ENCODE measurements at places on chromosomes 5 and 9. TPM values are rescaled to one million over a fixed set of nuclear protein-coding genes. Genes with fewer than 3 reads are reported as not detected.

DNA sequence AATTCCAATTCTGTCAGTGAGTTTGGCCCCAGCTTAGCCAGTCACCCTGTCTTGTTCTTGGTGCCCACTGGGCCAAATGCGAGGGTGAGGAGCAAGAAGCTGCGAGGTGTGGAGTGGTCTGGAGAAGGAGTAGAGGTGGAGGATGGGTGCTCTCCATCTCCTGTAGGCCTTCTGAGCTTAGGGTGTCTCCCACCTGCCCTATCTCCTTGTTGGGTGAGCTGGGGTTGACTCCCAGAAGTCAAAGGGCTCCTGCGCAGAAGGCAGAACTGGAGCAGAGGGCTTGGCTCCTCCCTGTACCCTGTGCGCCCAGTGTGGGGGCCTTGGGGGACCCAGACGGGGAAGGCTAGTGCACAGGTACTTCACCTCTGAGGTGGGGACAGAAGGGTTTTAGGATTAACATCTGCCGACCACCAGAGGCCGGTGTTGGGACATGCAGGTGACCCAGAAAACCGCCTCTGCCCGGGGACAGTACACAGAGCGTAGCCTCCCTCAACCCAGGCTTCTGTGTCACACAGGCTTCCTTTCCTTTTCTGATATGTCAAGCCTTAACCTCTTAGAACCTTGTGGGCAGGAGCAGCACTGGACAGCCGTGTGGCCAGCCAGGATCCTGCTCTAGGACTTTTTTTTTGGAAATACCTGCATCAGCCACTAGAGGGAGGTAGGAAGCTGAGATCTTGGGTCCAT lies 16.9 kb downstream of the IL5 start:
- no peak for DNase-seq

The PLAC8L1 gene
- 2.7 TPM for total RNA-seq

The KIF4B gene
- not detected for total RNA-seq

DNA sequence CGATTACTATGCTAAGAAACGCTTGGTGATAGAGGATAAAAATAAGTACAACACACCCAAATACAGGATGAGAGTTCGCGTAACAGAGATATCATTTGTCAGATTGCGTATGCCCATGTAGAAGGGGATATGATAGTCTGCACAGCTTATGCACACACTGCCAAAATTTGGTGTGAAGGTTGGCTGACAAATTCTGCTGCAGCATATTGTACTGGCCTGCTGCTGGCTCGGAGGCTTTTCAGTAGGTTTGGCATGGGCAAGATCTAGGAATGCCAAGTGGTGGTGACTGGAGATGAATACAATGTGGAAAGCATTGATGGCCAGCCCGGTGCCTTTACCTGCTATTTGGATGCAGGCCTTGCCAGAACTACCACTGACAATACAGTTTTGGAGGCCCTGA lies 208.4 kb downstream of the PDZD2 start:
- DNase-seq, result no peak

- no peak for DNase-seq
Observed at GRCh38 chr9:102779356-102779755, 215.8 kb upstream of the CYLC2 start.

DNA sequence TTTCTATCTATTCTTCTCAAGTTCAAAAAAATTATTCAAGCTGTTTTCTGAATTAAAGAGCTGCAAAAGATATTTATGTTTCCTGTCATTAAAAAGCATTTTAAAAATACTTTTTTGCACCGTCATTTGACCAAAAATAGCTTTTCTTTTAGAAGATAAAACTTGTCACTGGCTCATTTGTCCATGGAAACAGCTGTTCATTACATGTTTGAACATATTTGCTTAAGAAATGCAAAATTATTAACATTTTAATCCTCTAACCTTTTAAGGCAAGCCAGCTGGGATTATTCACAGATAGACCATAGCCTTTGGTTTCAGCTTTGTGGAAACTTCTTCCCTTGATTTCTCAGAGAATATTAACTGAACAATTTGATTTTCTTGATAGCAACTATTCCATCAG lies 393.9 kb downstream of the TUSC1 start:
- DNase-seq, result no peak

DNA sequence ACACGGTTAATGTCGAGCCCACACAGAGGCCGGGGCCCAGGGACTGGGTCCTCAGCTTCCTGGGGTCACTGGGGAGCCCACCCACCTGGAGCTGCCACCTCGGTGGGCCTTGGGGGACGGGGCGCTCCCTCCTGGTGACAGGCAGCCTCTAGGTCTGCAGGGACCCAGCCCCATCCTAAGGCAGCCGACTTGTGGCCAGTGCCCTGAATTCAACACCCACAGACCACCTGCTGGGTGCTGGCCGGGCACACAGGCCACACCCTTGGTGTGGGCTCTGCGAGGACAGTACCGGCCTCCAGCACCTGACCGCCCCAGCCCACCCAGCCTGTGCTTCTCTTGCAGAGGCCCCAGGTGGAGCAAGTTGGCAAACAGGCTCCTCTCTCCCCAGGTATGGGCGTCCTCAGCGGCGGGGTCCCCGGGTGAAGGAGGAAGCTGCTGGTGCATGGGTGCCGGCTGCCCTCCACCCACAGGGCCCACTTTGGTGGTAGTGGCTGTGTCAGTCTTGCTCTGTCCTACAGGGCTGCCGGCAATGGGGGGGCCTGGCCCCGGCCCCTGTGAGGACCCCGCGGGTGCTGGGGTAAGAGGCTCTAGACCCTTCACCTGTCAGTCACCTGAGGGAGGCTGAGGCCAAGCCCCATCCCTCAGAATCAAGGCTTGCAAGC lies 8.3 kb downstream of the ENTPD8 start:
- DNase-seq, result no peak

- no peak for DNase-seq
Observed at GRCh38 chr9:129338724-129339430, 160.8 kb upstream of the IER5L start.

DNA sequence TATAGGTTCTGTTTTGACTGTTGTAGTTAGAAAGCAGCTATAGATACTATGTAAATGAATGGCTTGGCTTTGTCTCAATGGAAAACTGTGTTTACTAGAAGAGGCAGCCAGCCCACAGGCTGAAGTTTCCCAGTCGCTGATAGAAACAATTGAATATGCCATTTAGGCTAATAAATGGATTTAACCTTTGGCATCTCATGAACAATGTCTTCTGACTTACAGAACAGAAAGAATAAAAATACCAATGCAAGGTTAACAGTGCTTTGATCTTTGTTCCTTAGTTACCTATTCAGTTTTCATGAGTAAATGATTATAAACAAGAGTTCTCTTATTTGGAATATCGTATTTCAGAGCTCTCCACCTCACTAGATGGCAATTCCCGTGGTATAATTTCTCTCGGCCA lies 120.6 kb downstream of the PAM start:
- DNase-seq, result no peak

DNA sequence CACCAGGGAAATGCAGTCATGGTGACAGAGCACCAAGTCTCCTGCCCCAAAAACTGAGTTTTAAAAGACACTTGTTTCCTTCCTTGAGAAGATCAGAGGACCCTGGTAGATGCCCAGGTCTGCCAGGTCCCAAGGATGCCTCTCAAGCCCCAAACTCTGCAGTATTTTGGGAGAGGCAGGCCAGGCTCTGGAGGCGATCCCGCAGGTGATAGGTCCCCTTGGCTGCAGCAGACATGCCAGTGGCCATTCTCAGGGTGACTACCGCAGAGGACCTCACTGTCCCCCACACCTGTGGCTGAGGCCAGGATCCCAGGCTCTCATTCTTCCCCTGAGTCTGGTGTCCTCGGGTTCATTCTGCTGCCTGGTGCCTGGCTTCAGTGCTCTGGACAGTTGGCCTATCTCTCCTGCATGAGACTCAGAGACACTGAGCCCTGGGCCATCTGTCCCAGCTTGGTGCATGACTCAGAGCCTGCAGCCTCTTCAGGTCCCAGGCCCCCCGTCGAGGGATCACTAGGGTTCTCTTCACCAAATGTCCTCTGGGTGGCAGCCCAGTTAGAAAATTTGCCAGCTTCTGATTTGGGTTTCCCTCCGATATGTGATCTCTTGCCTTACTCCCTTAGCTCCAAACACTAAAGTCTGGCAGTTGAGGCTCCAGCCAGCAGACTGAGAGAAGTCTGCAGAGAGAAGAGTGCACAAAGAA lies 59.7 kb upstream of the GARNL3 start:
- no peak for DNase-seq

The NIPAL4 gene
- 7.1 TPM for total RNA-seq

The CEL gene
- total RNA-seq, result 3.4 TPM

The RPP25L gene
- 13.9 TPM for total RNA-seq

GRCh38 chr9:38431116-38431515 lies 6.9 kb upstream of the IGFBPL1 start:
- DNase-seq, result no peak

GRCh38 chr9:92669527-92669889 lies 423 bp downstream of the IPPK start:
- DNase-seq, result no peak

The OR13C8 gene
- not detected for total RNA-seq

DNA sequence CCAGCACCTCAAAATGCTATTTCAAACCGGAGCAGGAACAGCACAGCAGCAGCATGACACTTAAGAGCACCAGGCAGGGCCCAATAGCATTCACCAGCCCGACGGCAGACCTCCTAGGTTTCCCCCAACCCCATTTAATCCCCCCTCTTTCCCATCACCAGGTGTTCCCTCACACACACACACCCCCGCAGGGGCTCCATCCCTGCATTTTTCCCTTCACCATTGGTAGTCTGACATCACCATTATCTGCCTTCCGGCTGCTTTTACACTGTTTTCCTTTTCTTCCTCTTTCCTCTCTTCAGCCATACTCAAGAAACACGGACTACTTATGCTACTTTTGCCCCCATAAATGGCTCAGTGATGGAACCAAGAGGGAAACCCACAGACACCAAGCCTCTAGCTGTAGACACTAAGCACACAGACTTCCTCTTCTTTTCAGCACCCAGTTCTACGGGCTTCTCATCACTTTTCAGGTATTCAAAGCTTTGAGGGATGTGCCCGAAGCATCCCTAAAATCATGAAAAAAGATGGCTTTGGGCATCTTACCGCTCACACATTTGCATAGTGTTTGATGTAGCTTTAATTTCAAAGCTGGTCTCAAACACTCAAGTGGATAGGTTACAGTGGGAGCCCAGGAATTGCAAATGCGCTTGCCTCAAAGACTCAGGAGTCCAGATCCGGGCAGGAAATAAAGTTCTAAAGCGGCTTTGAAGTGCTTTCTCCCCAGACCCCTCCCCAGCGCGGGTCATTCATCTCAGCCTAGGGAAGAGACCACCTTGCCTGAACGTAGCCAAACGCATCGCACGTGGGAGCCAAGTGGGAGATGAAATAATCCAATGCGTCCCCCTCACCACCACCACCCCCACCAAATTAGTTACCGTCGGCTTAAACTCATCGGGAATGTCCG lies 141.5 kb downstream of the TSSK1B start:
- DNase-seq, result no peak

DNA sequence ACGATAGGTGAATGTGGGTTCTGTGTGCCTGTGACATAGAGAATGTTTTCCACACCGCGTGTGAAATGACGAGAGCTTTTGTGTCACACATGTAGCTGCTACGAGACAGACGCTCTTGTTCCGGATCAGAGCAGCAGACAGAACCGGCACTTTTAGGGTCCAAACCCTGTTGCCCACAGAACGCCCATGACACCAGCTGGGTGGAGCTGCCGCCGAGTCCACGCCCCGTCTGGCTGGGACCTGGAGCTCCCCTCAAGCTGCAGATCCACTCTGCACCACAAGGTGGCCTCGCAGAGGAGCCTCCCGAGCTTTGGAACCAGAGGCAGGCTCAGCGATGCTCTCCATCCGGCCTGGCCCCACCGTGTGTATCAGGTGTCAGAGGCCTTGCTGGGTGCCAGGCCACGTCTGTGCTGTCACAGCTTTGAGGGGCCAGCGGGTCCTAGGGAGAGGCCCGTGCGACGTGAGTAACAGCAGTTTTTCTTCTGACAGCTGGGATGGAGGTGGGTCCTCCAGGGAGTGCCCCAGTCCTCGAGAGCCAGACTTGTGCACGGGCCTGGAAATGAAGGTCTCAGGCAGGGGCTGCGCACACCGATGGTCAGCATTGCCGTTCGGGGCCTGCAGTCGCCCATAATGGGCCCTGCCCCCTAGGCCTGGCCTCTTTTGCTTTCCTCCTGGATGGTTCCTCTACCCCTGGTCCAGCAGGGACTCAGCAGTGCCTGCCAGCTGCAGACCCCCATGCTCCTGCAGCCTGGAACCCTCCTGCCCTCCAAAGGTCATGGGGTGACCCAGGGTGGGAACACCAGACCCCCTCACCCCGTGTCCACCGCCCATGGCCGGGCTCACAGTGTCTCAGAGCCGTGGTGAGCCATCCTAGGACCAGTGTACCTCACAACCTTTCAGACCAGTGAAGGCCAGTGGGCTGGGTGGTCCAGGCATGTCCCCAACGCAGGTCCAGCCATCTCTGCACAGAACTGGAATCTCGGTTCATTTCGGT lies 2.5 kb upstream of the LRRC14B start:
- DNase-seq, result peak; percentile 54

- peak; percentile 87 for DNase-seq
Observed at GRCh38 chr9:93091453-93092081, 4.5 kb upstream of the CARD19 start.

The NR5A1 gene
- 0.26 TPM for total RNA-seq

- peak; percentile 94 for DNase-seq
Observed at GRCh38 chr5:7320701-7321301, 75.1 kb upstream of the ADCY2 start.

The HRH2 gene
- 1.9 TPM for total RNA-seq

The NR4A3 gene
- 3.6 TPM for total RNA-seq

The DDX4 gene
- total RNA-seq, result not detected

- DNase-seq, result no peak
Observed at GRCh38 chr5:150529555-150529954, 21.6 kb downstream of the NDST1 start.

DNA sequence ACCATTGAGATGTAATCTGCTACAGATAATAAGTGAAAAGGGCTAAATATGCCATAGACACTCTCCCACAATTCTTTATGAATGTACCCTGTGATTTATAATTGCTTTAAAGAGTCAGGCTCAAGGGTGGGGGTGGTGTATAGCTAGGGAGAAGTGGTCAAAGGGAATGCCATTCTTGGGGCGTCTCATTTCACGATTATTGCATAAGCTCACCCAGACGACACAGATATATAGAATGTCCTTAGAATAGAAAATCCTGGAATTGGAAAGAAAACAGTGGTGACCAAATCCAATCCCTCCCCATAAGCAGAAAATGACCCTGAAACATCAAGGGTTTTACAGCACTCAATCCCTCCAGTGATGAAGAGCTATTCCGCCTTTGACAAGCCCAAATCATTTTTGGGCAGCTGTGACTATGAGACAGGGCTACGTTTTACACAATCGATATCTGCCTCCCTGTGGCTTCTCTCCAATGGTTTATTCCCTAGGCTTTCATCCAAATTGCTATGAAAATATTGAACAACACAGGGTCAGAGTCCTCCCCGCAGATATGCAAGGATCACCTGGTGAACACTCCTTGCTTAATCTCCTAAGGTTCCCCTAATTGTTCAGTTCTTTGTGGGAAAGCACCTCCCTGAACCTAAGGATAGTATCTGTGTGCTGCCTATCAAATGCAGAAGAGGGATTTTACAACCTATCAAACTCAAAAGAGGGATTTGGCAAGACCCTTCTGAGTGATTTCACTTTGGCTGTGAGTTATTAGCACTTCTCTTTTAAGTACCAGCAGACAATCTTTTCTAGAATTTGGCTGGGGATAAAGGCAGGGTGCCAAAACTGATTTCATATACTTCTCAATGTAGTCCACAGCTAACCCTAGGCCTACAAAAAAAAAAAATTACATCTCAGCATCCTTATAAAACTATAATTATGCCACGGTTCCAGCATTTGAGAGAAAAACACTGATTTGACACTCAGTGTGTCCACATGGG lies 144.9 kb upstream of the CDH6 start:
- peak; percentile 10 for DNase-seq
